ENCODE measurements at places on chromosomes 7 and 10.

DNA sequence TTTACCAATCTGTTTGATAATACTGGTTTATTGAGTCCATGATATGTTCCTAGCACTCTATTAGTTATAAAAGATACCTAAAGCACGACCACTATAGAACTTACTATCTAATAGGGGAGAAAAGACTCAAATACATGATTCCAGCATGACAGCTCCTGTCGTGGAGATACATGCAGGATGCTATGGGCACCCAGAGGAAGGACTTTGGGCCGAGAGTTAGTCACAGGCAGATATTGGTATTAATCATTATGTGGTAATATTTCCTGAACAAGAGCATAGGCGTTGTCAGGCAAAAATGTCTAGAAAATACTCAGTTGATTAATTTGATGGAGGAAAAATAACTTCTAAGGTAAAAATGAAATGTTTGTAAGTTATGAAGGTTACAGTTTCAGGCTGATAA, 31.8 kb downstream of the CNNM2 start:
- DNase-seq = no peak

GRCh38 chr10:32232378-32232777, 114.6 kb downstream of the EPC1 start:
- no peak for DNase-seq

GRCh38 chr7:74494076-74494548, 40.4 kb downstream of the GTF2IRD1 start:
- no peak for DNase-seq

DNA sequence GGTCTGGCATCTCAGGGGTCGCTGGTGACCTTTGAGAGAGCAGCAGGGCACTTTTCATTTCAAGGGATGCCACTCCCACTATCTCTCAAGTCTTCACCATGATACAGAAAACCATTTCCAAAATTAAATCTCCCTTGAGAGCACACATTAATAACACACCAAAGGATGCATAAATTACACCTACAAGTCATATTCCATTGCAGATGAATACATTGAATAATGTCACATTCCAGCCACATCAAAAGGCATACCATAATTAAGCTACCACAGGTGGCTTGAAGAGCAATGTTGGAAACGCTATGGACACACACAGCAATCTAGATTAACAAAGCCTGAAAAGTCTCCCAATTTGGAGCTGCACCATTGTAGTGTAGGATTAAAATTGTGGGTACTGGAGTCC, 353.3 kb upstream of the ZMIZ1 start:
- no peak for DNase-seq

GRCh38 chr10:23055424-23056185, 39.8 kb upstream of the MSRB2 start:
- DNase-seq = no peak

- no peak for DNase-seq
Observed at GRCh38 chr7:44920119-44920518, 34.8 kb upstream of the PURB start.

DNA sequence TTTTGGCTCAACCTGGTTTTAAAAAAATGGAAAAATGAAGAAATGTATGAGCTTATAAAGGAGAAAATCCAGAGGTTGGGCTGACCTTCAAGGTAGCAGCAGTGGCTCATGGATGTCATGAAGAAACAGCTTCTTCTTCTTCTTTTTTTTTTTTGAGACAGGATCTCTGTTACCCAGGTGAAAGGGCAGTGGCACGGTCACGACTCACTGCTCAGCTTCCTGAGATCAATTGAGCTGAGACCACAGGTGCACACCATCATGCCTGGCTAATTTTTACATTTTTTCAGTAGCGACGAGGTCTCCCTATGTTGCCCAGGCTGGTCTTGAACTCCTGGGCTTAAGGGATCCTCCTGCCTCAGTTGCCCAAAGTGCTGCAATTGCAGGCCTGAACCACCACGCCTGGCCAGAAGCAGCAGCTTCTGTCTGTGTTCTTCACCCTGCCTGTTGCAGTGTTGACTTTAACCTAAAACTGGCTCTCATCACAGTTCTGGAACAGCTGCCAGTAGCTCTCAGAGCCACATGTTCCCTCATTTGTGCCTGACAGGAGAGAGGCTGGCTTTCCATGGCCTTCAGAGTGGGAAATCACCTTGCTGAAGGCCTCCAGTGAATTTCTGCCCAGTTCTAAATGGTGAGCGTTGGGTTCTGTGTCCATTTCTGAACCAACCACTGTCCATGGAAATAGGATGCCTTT, 117.7 kb downstream of the PFKFB3 start:
- no peak for DNase-seq

GRCh38 chr10:47178537-47179290, 121.3 kb upstream of the GDF10 start:
- no peak for DNase-seq

GRCh38 chr10:76229341-76229740, 797.9 kb downstream of the LRMDA start:
- DNase-seq = no peak

DNA sequence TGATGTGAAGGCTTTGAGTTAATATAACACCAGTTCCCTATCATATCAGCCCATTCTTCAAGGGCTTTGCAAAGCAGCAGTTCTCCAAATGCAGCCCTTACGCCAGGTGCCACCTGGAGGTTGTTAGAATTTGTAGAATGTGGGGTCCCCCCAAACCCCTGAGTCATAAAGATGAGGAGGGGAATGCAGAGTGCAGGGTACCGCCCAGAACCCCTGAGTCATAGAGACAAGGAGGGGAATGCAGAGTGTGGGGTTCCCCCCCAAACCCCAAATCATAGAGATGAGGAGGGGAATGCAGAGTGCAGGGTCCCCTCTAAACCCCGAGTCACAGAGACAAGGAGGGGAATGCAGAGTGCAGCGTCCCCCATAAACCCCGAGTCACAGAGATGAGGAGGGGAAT, 605.8 kb downstream of the PTPRN2 start:
- no peak for DNase-seq

DNA sequence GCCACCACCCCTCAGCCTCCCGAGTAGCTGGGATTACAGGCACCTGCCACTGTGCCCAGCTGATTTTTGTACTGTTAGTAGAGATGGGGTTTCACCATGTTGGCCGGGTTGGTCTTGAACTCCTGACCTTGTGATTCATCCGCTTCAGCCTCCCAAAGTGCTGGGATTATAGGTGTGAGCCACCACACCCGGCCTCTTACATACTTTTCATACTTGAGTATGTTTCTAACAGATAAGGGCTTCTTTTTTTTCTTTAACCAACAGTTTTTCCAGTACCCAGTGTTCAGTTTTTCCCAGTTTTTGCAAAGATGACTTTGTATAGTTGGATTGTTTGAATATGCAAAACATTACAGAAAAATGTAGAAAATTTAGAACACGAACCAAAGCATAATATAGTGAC, 7.7 kb downstream of the EIF4H start:
- DNase-seq = no peak

DNA sequence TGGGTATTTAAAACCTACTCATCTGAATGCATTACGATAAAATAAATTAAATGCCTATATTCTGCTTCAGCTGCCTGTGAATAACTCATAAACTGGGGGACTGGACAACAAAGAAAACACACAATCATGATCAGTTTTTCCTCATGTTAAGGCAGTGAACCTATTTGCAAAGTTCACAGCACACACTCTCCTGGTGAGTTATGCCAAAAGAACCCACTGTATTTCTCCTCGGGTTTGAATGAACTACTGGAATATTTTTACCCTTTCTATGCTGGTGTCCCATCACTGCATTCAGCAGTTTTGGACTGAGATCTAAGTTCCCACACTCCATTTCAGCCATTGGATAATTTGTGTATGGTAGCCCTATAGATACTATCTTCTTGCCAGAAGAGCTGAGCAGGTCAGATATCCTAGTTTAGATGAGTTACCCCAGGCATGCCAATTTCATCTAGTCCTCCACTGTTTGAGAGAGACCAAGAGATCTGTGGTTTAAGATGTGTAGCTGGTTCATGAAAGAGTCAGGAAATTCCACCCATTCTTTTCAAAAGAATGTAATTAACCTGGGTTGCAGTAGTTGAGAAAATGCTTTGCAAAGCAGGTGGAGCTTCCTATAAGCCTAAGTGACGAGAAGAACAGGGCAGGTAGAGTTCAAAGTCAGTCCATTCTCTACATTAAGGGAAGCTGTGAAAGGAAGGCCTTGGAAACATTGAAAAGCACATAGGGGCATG, 101.7 kb downstream of the PLXDC2 start:
- no peak for DNase-seq

DNA sequence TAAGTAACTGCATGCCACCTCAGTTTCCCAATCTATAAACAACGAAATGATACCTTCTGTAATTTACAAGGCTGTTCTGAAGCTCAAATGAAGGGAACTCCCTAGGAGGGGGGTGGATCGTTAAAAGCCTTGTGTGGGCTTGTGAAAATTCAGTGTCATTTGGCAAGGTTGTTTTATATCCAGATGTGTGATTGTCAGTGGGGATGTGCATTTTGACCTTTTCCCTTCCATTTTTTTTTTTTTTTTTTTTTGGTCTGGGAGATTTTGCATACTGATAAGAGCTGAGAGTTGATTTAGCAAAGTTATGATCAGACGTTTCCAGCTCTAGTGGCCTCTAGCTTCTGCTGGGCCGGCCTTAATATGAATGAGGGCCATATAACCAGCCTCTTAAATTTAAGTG, 22.8 kb downstream of the CREB5 start:
- no peak for DNase-seq
